Activated naive CD8-positive, alpha-beta T cell treated with anti-CD3 and anti-CD28 coated beads for 36 hours (primary cell): ENCODE measurements at places on chromosomes 12 and 14.

DNA sequence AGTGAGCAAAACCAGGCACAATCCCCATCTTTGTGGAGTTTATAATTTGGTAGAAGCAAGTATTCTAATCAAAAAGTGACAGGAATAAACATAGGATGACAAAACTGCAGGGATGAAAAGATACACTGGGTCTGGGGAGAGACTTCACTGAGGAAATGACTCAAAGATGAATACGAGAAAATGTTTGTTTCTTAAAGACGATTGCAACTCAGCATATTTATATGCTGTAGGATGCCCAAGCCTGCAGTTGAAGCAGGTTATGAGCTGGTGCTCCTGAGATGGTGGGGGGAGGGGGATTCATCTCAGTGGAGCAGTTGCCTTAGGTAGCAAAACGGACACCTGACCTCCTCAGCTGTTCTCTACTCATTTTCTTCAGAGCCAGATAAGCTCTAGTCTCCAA lies 13.4 kb upstream of the SLC38A4 start:
- no peak for DNase-seq
- no peak overlapping the region for H3K4me3 ChIP-seq
- H3K27ac ChIP-seq: no peak overlapping the region
- peaks cover 24% of the 10 kb centered on the region for H3K27me3 ChIP-seq
- H3K36me3 ChIP-seq: no peaks in the 10 kb centered on the region

- no peak overlapping the region for H3K27ac ChIP-seq
- H3K4me3 ChIP-seq: no peak overlapping the region
- no peaks in the 10 kb centered on the region for H3K36me3 ChIP-seq
- no peaks in the 10 kb centered on the region for H3K27me3 ChIP-seq
- H3K4me1 ChIP-seq: no peaks in the 10 kb centered on the region
- DNase-seq: no peak
Observed at GRCh38 chr14:72739446-72740405, 154.2 kb downstream of the DPF3 start.

DNA sequence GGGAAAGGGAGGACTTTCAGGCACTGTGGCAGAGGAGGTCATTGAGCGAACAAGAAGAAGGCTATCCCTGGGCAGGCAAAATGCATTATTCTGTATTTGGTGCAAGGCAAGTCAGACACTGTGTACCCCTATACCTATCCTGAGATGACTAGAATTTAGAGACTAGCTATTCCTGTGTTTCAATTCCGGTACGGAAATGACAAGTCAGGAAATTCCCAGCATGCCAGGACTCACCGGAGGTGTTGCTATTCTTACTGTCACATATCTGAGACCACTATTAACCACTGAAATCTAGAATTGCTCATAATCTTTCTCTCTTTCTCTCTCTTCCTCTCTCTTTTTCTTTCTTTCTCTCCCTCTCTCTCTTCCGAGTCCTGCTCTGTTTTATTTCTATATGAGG lies 297.1 kb downstream of the PDZRN4 start:
- H3K4me1 ChIP-seq: no peaks in the 10 kb centered on the region
- no peak for DNase-seq
- no peaks in the 10 kb centered on the region for H3K36me3 ChIP-seq
- no peak overlapping the region for H3K27ac ChIP-seq

DNA sequence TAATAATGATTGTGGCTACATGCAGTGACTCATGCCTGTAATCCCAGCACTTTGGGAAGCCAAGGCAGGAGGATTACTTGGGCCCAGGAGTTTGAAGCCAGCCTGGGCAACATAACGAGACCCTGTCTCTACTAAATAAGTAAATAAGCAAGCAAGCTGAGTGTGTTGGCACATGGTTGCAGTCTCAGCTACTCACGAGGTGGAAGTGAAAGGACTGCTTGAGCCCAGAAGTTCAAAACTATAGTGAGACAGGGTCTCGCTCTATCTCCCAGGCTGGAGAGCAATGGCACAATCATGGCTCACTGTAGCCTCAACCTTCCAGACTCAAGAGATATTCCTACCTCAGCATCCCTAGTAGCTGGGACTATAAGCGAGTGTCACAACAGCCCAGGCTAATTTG lies 64.7 kb downstream of the RPS6KA5 start:
- peaks cover 44% of the 10 kb centered on the region for H3K36me3 ChIP-seq
- no peak for DNase-seq
- H3K4me1 ChIP-seq: peaks cover 27% of the 10 kb centered on the region

GRCh38 chr12:10068644-10069043 lies 30.1 kb downstream of the CLEC1A start:
- no peak overlapping the region for H3K4me3 ChIP-seq
- no peaks in the 10 kb centered on the region for H3K4me1 ChIP-seq
- H3K36me3 ChIP-seq: no peaks in the 10 kb centered on the region
- no peak for DNase-seq
- no peak overlapping the region for H3K27ac ChIP-seq
